T-cell (primary cell): ENCODE measurements at places on chromosomes 7 and 10. TPM values are rescaled to one million over a fixed set of nuclear protein-coding genes. Genes with fewer than 3 reads are reported as not detected.

- no peak for DNase-seq
Measured at GRCh38 chr10:99548041-99548530, 15.3 kb downstream of the NKX2-3 start.

- DNase-seq: no peak
Measured at GRCh38 chr10:80203835-80204676, 1.3 kb downstream of the ANXA11 start.

- DNase-seq: no peak
Measured at GRCh38 chr7:25318047-25318446, 89.8 kb upstream of the NPVF start.

GRCh38 chr7:91187061-91187460 lies 77.2 kb upstream of the FZD1 start:
- no peak for DNase-seq

DNA sequence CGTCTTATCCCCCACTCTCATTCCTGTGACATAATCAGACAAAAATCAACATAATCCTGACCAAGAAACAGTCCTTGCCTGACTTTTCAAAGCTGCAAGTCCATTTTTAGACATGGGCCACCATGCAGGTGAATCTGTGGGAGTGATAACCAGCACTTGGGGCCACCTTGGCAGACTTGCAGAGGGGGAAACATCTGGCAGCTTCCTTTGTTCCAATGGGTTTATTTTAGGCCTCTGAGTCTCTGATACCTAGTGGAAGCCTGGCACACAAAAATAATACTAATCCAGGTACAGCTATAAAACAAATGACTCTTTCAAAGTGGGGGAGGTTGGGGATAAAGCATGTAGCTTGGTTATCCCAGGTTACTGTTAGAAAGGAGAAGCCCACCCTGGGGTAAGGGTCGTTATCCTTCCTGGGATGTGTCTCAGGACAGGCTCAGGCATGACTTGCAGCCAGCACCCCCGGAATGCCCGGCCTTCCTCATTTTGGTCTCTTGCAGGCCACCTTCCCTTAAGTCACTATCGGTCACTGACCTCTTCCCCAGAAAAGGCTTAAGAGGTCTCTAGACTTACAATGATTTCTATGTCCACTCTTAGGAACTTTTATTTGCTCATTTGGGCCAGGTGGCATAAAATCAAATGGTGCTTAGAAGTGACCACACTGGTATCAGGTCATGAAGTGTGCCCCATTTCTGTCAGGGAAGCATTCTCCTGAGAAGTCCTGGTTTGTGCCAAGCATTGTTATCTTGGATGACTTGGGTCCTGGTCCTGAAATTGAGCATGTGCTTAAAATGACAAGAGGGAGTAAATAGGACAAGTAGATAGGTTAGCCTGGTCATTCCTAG lies 37.6 kb downstream of the EEPD1 start:
- no peak for DNase-seq

DNA sequence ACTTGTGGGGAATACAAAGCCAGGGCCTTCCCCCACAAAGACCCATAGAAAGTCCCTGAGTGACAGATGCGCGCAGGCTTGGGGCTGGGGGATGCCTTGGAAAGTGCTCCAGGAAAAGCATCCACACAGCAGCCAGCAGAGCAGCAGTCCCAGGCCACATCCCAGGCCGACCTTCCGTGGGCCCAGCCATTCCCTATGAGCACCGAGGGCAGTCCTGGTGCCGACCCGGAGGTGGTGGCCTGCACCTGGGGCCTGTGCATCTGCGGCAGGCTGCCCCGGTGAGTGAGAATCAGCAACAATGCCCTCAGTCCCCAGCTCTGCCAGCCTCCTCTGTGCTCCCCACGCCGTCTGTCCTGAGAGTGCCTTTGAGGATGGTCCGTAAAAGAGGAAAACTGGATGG lies 26.4 kb downstream of the ASB13 start:
- no peak for DNase-seq

- DNase-seq: no peak
Measured at GRCh38 chr10:11454958-11455566, 156.4 kb downstream of the USP6NL start.

ITPRID1 gene
- not detected for total RNA-seq

DNA sequence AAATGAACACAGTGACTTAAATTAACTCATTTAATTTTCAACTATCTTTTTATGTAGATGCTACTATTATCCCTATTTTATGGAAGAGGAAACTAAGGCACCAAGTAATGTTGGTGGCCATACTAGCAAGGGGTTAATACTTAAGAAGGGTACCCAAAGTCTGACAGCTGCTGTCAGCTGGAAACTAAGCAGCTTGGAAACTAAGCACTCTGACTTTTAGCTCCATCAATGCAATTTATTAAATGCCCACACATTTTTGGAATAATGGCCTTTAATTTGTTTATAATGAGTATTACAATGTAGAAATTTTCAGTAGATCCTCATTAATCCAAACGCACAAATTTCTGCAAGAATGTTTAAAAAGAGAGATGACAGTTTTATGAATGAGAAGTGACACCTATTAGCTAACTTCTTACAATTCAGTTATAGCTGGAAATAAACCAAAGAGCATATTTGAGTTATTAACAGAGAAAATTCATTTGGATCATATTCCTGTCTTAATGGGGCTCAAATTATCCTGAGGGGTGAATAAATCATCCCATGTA lies 483.1 kb upstream of the MBL2 start:
- DNase-seq: no peak

DNA sequence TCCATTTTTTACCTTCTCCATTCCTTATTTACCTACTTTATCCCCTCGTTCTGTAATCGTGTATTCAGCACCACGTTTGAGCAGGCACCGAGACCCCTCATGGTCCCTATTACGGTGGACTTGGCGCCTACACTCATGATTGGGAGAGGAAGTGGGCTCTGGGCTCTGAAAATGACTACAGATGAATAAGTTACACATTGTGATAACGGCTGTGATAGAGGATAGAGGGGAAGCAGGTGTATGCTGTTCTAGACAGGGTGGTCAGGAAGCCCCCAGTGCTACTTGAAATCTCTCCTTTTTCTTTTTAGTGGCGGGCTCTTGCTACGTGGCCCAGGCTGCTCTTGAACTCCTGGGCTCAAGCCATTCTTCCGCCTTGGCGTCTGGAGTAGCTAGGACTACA lies 59.8 kb downstream of the CAMK1D start:
- DNase-seq: no peak

GRCh38 chr10:96721207-96721572 lies 876 bp upstream of the PIK3AP1 start:
- DNase-seq: no peak

- DNase-seq: no peak
Measured at GRCh38 chr10:99224766-99225165, 10.9 kb downstream of the HPSE2 start.

GRCh38 chr10:69377191-69377590 lies 39.5 kb downstream of the TACR2 start:
- DNase-seq: no peak

GRCh38 chr7:89780291-89780690 lies 374.0 kb upstream of the STEAP1 start:
- DNase-seq: no peak

DNA sequence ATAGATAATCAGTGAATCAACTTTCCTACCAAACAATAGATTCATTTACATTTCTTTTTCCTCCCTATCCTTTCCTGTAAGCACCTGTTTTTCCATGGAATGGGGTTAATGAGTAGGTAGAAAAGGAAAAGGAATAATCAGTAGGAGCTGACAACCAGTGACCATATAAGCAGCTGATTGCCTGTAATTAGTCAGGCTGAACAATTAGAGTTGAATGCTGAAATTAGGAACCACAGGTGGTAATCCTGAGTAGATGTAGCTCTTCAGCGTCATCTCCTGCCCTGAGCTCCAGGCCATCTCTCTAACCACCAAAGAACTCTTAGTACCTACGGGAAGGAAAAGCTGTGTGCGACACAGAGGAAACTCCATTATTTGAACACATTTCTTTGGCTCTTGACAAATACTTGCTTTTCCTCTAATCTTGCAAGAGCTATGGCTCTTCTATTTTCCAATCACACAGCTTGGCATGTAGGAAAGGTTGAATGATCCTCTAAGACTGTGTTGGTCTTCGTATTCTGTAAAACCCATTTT lies 63.8 kb downstream of the KLHDC10 start:
- DNase-seq: no peak

HGF gene
- not detected for total RNA-seq

GRCh38 chr7:36188906-36189305 lies 35.9 kb downstream of the EEPD1 start:
- no peak for DNase-seq

DNA sequence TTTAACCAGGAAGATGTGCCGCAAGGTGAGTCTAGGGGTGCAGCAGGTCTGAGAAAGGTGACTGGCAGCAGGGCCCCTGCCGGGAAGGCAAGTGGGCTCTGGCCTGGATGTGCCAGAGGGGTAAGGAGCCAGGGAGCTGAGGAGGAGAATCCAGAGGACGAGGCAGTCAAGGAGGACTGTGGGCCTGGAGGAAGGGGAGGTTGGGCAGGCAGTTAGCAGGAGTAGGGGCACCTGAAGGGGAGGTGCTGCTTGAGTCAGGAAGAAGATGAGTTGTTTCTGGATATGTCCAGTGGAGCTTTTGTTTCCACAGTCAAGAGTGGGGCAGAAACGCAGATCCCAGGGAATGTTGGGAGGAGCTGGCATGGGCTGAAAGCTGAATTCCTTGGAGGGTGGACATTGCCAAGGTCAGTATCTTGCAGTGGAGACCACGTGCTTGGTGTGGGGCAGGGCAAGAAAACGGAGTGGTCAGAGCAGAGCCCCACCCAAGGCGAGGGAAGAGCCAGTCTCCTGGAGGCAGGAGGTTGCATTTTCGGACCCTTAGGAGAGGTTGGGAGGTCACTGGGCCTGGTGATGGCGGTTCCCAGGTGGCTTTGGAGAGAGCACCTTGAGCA lies 34.0 kb downstream of the MINDY4 start:
- DNase-seq: no peak

DNA sequence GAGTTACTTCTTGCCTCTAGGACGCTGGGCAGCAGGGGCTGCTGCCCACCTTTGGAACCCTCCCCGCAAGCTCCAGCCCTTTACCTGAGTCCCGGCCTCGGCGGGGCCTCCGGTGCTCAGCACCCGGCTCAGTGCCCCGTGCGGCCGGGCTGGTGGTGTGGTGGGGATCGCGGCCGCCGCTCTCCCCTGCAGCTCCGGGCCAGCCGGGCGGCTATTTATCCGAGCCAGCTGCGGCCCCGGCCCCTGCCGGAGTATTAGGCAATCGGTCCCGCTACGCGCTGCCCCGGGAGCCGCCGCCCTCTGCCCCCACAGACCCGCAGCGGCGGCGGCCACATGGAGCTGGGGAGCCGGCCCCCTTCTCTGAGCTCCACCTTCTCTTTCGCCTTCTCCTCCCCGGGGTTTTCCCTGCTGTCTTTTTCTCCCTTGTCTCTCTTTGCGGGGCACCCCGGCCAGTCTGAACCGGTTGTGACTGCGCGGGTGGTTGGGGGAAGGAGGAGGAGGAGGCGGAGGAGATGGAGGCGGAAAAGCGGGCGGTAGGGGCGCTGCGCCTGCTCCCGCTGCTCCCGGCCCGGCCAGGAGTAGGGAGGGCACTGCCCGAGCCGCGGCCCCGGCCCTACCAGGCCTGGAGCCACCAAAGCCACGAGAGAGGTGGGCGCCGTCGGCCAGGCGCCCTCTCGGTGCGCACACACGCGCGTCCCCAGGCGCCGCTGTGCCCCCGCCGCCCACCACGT lies at the start of gene SLC16A9:
Gene SLC16A9 (minus strand): TSS at position 456 of the 731 bp plus-strand sequence. CDS start 25,559 bp downstream, outside the sequence.
- no peak for DNase-seq

DNA sequence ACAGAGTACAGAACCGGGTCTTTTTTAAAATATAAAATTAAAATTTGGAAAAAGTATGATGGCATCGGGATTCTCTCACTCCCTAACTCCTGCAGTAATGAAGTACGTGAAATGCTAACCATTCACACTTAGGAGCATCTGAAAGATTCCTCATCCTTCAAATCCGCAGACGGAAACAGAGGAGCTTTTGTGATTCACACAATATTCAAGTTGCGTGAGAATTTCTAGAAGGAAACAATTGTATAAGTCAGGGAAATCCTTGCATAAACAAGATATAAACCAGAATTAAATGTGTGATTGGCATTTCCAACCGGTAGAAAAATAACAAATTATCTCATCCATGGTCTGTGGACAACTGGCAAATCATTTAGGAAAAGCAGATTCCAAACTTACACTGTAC lies 103.2 kb upstream of the ADAM12 start:
- DNase-seq: no peak

DNA sequence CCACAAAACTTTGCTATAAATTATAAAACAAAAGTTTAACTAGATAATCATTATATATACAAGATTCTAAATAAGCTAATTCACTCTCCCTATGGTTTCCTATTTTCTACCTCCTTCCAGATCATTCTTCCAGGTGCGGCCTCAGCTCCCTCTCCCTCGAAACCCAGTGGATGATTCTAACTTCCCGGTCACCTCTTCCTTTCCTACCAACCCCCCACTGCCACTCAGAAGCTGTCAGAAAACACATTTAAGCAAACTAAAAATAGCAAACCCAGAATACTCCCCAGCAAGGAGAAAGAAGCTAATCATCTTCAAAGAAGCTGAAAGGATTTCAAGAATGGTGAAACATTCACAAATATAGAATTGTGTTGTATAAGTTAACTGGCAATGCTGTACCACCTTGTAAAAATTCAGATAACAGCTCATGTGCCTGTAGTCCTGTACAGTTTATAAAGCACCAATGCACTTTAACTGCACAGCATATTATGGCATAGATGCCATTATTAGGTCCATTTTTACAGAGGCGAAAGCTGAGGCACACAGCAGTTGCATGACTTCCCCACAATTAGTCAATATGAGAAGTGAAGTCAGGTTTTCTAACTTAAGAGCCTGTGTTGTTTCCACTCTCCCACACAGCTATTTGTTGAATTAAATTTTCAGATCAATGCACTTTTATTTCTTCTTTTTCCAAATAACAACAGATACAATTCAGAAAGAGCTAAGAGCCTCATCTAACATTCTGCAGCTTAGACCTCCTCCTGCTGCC lies 13.7 kb upstream of the DNTT start:
- no peak for DNase-seq

DNA sequence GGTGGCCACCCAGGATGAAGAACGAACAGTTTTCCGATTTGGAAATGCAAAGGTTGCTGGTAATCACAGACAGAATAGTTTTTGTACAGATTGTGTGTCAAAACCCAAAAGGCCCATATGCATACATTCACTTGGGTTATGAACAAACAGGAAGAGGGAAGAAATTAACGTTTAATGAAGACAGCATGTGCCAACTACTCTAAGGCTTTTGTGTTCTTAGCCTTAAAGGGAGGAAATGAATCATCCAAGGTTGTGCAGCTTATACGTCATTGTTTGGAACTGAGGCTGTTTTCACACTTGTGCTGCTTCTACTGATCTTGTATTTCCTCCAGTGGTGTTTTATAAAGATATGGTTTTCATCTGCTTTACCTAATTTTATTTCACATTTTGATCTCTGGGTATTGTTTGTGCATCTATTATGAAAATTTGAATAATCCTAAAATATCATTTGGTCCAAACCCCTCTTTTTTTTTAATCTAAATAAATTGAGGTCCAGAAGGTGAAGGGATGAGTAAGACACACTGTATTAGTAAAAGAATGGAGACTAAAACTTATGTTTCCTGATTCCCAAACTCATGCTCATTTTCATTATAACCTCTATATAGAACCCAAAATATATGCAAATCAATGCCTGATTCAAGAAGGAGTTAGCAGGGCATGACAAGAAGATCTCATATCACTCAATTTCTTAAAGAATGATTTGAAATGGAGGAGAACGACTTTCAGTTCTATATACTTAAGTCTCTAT lies 373.1 kb downstream of the THSD7A start:
- no peak for DNase-seq
